Osteoblast (primary cell): ENCODE measurements at places on chromosomes 3 and 15. TPM values are rescaled to one million over a fixed set of nuclear protein-coding genes. Genes with fewer than 3 reads are reported as not detected.

DNA sequence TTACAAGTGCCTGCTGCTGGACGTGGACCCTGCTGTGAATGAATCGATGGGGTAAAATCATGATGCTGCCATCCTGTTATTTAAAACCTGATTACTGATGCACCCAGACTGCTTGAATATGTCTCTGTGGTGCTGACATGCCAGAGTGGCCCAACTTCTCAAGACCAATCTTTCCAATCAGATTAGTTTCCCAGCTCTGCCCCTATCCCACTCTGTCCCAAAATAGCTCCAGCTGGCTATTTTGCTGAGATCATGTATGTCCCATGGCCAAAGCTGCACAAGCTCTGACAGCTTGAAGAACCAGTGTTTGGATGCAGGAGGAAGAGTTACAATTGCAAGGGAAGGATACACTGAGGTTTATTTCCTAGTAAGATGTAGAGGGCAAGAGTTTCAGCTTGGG, 153.6 kb downstream of the TMEM108 start:
- no peak for DNase-seq

DNA sequence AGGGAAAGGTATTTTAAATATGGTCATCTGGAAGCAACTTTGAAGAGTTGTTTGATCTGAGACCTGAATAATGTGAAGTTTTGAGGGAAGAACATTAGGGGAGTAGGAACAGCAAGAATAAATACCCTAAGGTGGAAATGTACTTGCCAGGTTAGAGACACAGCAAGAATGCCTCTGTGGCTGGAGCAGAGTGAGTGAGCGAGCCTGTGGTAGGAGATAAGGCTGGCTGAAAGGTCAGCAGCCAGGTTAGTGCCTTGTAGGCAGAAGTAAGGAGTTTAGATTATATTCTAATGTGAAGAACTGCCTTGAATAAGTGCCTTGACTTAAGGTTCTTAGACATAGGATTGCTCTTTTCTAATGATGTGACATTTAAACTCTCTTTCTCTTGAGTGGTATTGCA, 18.3 kb downstream of the LRRC49 start:
- no peak for DNase-seq

- no peak for DNase-seq
These were observed 121.8 kb upstream of the NLGN1 start for GRCh38 chr3:173275740-173276139.

GRCh38 chr3:51894391-51894790, 8.8 kb downstream of the IQCF1 start:
- no peak for DNase-seq

SERPINI2 gene
- not detected in 2 replicates for total RNA-seq

GRCh38 chr15:40917585-40917984, 11.6 kb upstream of the DLL4 start:
- DNase-seq: no peak

TRH gene
- under 0.01 TPM in 2 replicates for total RNA-seq

GRCh38 chr15:86676002-86676401, 596.3 kb downstream of the AGBL1 start:
- DNase-seq: no peak

DNA sequence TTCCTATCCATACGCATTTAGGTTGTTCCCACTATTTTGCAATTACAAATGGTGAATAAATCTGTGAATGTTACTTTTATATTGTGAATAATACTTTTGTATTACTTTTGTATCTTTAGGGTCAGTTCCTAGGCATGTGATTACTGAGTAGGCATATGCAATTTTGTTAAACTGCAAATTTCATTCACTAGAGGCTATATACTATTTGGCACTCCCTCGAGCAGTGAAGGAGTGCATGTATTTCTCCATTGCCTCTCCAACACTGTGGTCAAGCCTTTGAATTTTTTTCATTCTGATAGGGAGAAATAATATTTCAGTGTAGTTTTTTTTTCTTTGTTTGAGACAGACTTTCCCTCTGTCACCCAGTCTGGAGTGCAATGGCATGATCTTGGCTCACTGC, 8.4 kb upstream of the CMTM6 start:
- no peak for DNase-seq

- DNase-seq: no peak
These were observed 56.0 kb upstream of the HACD2 start for GRCh38 chr3:123640740-123641462.

UCN2 gene
- total RNA-seq: 0.29 and 0.72 TPM in 2 replicates

DNA sequence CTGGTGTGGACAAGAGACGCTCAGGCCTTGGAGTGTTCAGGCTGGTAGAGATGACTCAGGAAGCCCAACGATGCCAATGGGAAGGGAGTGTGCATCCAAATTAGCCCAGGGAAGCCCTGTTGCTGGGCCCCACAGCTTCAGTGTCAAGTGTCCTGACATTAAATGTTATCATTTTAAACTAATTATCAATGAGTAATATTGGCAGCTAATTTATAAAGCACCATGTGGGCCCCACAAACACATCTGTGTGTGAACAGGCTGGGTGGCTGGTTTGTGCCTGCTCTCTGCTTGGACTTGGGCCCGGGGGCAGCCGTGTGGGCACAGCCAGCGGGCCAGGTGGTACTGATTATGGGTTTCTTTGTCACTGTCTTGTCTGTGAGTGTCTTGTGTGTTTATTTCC, 15.0 kb downstream of the FBLN2 start:
- DNase-seq: peak; percentile 82

FOXP1 gene
- total RNA-seq: 195 and 228 TPM in 2 replicates

DNA sequence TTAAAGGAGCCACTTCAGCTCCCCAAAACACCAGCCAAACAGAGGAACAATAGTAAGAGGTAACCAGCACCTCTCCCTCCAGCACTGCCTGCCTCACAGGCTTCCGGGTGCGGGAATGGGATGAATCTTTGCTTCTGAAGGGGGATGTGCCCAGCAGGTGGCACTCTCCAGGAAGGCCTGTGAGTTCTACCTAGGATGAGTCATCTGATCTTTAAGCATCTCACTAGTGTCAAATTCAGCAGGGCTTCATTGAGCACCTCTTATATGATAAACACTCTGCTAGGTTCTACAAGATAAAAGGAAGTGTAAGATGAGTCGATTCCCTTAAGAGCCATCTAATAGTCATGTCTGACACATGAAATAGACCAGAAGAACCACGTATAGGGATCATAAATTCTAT, 237.4 kb upstream of the UMPS start:
- DNase-seq: no peak

DNA sequence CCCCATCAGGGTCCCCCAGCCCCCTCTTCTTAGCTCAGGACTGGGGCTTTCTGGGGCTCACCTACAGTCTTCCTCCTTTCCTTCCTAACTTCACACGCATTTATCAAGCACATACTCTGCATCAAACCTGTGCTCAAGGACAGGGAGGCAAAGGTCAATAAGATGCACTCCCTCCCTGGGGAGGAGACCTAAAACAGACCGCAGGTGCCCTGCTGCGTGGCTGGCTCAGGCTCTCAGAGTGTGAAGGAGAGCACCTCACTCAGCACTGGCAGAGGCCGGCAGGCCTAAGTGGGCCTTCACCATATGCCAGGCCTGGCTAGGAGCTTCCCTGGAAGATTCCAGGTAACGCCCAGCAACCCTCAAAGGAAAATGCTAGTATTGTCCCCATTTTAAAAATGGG, 16.5 kb downstream of the LIPC start:
- DNase-seq: no peak

SAMMSON gene
- total RNA-seq: not detected in 2 replicates

- peak; percentile 94 for DNase-seq
These were observed 279.3 kb upstream of the C2CD4B start for GRCh38 chr15:62444104-62445022.

- peak; percentile 73 for DNase-seq
These were observed 190.0 kb upstream of the LINGO1 start for GRCh38 chr15:77822631-77823230.

OXTR gene
- total RNA-seq: 2.5 and 6.2 TPM in 2 replicates

FETUB gene
- not detected in 2 replicates for total RNA-seq

- no peak for DNase-seq
These were observed 9.0 kb downstream of the TGM4 start for GRCh38 chr3:44883213-44883955.

GPR156 gene
- 0.88 and 1.4 TPM in 2 replicates for total RNA-seq

GRCh38 chr3:131526801-131527347, 24.1 kb upstream of the MRPL3 start:
- DNase-seq: peak; percentile 57

- DNase-seq: no peak
These were observed 539.4 kb downstream of the GRM7 start for GRCh38 chr3:7400360-7400759.

RLBP1 gene
- total RNA-seq: under 0.01 TPM in 2 replicates

IL1RAP gene
- total RNA-seq: 14.7 and 14.8 TPM in 2 replicates

DNA sequence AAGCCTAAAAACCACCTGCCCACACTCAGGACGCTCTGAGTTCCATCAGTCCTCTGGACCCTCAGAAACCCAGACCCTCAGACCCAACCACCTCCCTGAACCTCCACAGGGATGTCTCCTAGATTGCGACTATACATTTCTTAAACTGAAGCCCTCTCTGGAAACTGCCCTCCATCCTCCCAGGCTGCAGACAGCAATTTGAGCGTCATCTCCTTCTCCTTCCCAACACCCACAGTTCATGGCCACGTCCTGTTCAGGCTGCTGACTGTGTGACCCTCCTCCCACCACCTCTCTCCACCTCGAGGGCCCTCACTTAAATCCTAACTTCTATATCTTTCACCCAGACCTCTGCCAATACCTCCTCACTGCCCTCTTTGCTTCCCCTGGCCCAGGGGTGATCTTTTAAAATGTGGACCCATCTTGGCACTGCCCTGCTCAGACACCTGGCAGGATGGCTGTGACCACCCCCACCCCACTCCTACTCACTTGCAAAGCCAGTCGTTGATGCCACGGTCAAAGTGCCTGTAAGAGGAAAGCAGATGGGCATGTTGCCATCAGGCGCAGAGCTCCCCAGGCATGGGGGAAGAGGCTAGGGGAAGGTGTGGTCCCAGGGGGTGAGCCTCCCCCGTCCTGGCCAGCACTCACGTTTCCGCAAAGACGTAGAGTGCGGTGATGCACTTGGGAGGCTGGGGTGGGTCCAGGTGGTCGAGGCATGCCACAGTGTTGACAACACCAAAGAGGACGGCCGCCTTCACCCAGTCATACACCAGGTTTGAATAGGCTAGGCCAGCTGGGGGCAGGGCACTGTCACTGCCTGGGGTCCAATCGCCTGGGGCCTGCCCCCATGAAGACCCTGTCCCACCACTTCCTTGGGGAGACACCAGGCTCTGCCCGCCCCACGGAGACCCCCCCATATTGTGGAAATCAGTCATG, 6.0 kb downstream of the HHATL start:
- no peak for DNase-seq

DNA sequence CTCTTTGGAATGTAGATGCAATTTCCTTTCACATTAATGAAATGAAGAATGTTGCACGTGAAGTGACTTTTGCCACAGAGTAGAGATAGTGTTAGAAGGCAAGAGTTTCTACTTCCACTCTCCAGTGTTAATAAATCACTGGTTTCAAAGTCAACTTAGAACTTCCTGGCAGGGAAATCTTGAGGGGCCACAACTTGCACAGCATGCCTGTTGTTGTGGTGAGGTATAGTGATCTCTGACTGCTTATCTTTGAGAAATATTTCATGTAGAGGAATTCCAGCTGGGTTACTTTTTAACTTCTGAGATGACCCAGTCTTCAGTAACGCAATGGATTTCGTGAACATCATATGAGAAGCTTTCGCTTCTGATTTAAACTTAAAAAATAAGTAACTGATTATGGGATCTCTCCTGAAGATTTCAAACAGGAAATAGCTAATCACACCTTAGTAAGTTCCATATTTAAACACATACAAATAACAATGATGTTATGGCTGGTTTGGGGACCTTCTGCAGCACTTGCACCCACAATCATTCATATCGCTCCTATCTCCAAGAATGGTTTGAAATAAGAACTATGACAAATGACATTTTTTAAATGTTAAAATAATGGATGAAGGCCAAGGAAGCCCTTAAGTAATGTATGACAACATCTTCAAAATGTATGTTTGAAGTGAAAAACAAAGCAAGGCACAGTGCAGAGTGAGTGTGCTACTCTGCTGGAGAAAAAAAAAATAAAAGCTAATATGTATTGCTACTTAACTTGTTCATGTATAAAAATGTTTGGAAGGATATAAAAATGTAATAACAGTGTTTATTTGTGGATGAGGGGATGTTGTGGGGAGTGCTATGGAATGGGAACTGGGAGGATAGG, 726.5 kb upstream of the NECTIN3 start:
- DNase-seq: no peak

IL17RC gene
- 42.1 and 47.0 TPM in 2 replicates for total RNA-seq

GRCh38 chr15:89880727-89881126, 13.1 kb downstream of the AP3S2 start:
- no peak for DNase-seq
